ENCODE measurements at places on chromosomes 7 and 10.

- no peak for DNase-seq
These were observed 896.4 kb downstream of the PCDH15 start for GRCh38 chr10:53904506-53905241.

- no peak for DNase-seq
These were observed 267.2 kb upstream of the LRGUK start for GRCh38 chr7:133859871-133860450.

GRCh38 chr7:80312139-80312661 is 177.6 kb downstream of the GNAI1 start:
- DNase-seq: peak; percentile 71

GRCh38 chr10:49610114-49610457 is at the start of gene SLC18A3:
Gene SLC18A3 (plus strand): TSS chr10:49610310. CDS start chr10:49610741, 431 bp downstream.
- no peak for DNase-seq

- no peak for DNase-seq
These were observed 7.0 kb upstream of the DLX6 start for GRCh38 chr7:96998333-96998732.

GRCh38 chr7:108037741-108038140 is 34.8 kb upstream of the LAMB1 start:
- no peak for DNase-seq

DNA sequence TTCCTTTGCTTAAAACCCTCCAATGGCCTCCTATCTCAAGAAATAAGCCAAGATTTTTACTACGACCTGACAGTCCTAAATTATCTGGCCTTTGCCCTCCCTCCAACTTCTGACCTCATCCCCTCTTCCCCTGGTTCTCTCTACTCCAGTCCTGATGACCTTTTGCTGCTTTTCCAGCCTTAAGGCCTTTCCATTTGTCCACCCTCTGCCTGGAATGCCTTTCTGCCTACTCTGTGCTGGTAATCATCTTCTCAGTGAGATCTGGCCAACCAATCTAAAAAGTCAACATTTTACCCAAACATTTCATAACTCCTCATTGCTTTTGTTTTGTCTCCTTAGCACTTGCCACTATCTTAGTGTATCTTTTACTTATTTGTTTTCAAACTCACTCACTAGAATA is 75.7 kb downstream of the VPS41 start:
- no peak for DNase-seq
